ENCODE measurements at places on chromosomes 3 and 15. TPM values are rescaled to one million over a fixed set of nuclear protein-coding genes. Genes with fewer than 3 reads are reported as not detected.

DNA sequence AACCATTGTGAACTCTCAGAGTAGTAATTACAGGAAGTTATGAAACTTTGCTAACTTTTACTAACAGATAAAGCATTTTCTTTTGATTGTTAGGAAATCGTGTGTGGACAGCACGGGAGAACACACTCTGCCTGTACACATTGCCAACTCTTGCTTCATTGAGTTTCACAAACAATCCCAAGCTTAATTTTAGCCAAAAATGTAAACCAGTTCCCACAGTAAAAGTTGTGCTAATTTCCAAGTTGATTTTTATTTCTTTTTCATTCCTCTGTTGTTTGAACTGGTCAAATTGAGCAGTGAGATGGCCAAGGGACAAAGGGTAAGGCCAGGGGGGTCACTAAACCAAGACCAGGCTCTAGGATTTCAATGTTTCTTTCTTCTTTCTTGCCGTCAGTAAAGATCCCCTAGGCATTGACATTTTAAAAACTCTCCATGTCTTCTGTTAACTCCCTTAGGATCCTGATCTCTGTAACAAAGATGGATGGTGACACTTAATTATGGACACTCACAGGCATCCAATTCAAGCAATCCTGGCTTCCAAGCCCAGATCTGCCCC lies 414.9 kb downstream of the RBMS3 start:
- DNase-seq, result no peak

- DNase-seq, result no peak
Measured at GRCh38 chr3:115720983-115721382, 97.7 kb downstream of the GAP43 start.

DNA sequence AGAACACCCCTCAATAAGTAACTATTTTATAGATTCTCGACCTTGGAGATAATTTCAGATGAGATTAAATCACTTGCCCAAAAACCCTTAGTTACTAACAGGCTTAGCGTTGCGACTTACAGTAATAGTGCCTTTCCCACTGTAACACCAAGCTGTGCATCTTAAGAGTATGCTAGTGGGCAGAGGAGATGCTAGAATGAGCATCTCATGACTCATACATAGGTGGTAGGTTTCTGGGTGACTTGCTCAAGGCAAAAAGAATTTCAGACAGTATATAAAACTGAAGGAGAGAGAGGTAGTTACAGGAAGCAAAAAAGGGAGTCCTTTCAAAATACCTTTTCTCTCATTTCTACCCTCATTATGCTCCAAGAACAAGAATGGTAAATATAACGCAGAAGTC lies 3.9 kb downstream of the KATNBL1 start:
- DNase-seq, result no peak

DNA sequence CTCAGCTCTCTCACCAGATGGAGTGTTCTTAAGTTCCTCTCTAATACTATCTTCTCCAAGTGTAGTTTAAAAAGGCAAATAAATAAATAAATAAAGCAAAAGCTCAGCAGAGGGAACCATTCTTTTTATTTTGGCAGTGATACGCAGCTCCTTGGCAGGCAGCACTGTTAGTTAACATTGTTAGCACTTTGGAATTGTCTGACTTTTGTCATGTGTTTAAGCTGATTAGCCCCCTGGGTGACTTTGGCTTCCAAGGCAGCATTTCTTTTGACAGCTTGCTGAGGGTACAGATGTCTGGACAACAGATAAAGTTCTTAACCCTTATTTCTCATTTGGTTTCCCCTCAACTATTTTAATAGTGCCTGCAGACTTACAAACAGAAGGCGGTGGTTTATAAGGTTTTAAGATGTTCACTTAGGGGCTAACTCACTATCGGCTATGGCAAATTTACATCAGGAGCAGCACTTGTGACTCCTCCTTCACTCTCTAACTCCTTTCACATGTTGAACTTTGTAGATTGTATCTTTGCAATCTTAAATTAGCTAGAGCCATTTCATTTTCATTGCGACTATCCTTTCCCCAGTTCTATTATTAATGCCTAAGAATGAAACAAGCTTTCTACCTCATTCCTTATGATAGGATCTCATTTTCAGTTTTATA lies 213.4 kb downstream of the ZBBX start:
- peak; percentile 24 for DNase-seq

DNA sequence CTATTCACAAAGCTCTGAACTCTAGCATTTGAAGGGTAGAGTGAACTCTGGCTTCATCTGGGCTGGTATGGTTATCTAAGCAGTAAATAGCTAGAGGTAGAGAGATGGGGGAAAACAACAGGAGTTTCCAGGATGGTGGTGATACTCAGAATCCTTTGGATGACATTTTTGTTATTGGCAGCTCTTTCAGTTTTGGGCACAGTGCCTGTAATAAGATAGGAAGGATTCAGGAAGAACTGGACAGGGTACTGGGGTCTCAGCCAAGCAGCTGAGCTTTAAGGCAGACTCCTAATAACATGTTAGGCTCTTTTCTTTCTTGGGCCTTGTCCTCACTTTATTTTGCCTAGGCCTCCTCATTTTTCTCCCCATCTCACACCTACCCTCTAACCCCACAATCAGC lies 338.5 kb downstream of the CADM2 start:
- DNase-seq, result no peak

GRCh38 chr3:67437090-67437489 lies 217.3 kb downstream of the SUCLG2 start:
- DNase-seq, result no peak

Gene FNDC3B
- total RNA-seq, result 67.5 TPM

Gene CTXND1
- total RNA-seq, result 0.98 TPM

Gene SELENOS
- total RNA-seq, result 32.4 TPM

Gene RTP3
- total RNA-seq, result not detected

Data from pancreas (tissue), 10 donors.